A549 treated with CpdA at 1 μM for 4 hours (cell line): ENCODE measurements at places on chromosomes 2 and 18. TPM values are rescaled to one million over a fixed set of nuclear protein-coding genes. Genes with fewer than 3 reads are reported as not detected.

EGR4 gene
- 0.16 to 0.30 TPM (median 0.27 TPM) in 5 replicates for total RNA-seq

MARCO gene
- 0.09 to 0.11 TPM in 2 of 5 replicates, not detected in the others for total RNA-seq

EPHA4 gene
- 0.56 to 1.3 TPM (median 0.78 TPM) in 5 replicates for total RNA-seq

EPG5 gene
- 4.0 to 5.2 TPM (median 4.3 TPM) in 5 replicates for total RNA-seq

DNPEP gene
- total RNA-seq: 52.1 to 66.4 TPM (median 56.1 TPM) in 5 replicates

MOGAT1 gene
- total RNA-seq: not detected in 5 replicates

COLEC11 gene
- 0.22 to 0.84 TPM (median 0.56 TPM) in 5 replicates for total RNA-seq

CNTNAP5 gene
- not detected in 5 replicates for total RNA-seq

FAHD2B gene
- total RNA-seq: 10.3 to 14.2 TPM (median 11.7 TPM) in 5 replicates

TMEM87B gene
- total RNA-seq: 14.5 to 19.3 TPM (median 18.3 TPM) in 5 replicates

PDIA6 gene
- 343 to 391 TPM (median 381 TPM) in 5 replicates for total RNA-seq

RNF152 gene
- total RNA-seq: 0.01 to 0.34 TPM (median 0.02 TPM) in 5 replicates

CHRND gene
- total RNA-seq: not detected in 5 replicates
